ENCODE measurements at places on chromosomes 4 and X.

- DNase-seq = no peak
Observed at GRCh38 chr4:14693728-14694127, 308.6 kb upstream of the CPEB2 start.

DNA sequence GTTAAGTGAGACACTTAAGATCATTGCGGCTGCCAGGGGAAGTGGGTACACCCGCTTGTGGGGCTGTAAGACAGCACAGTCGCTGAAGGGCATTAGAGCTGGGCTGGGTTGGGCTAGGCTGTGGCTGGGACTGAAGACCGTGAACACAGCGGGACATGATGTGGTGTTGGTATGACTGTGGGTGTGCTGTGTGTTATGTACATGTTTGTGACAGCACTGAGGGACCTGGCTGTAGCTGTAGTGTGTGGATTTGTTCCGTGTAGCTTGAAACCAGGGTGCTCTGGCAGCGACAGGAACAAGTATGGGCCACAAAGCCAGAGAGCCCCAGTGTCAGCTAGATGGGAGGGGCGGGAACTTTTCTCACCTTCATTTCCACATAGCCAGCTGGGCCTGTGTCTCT, 82.1 kb downstream of the NHSL2 start:
- no peak for DNase-seq

- no peak for DNase-seq
Observed at GRCh38 chr4:148116264-148116663, 325.9 kb downstream of the NR3C2 start.

DNA sequence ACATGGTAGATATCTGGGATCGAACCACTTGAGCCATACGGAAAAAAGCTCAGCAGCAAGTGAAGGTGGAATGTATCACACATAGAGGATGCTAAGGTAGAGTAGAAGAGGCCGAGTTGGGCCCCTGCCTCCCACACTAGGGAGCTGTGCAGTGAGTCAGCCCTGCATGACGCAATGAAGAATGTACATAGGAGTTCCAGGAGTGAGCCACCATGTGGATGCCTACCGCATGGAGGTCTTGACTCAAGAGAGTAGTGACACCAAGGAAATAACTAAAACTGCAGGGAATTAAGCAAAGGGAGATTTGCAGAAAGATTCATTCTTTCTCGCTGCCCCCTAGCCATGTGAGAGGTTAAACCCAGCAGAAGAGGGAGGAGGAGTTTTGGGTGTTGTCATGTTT, 389.6 kb upstream of the IGFBP7 start:
- DNase-seq = no peak

DNA sequence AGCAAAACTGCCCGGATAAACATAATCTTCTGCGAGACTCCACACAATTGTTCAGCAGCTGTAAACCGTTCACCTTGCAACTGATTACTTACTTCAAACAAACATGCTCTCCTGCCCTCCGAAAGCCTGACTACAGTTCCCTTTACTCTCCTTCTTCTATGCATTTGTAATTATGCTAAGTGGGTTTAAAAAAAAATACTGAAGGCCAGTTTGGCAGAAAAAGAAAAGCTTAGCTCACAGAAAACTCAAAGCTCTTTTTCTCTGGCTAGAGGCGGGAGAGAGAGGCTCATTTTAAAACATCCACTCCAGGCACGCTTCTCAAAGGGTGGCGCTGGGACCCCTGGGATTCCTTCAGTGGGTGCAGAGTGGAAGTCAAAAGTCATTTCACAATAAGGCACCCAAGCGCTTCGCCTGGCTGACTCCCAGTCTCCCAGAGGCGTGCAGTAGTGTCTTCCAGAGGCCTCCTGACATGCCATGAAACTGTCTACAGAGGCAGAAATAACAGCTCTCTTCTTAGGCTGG, 1.9 kb downstream of the DHRSX start:
- peak; percentile 37 for DNase-seq

DNA sequence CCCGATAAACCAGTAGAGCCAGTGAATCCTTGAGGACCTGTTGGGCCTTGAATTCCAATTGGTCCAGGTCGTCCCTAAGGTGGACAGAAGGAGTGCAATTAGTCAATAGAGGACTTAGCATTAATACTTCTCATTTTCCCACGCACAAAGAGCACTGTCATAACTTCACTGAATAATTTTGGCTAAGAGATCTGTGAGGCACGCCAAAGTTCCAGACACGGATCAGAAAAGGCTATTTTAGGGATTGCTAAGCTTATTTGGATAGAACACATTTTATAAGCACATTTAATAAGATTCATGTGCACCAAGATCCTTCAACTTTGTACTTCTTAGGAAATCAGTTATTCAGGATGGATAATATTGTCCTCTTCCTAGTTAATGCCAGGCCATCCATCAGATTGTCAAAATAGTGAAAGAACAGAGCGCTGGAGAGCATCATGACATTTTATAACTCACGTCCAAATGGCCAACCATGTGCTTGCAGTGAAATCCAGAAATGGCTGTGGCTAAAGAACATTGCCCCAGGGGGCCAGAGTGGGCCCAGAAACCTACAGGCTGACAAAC, 129.8 kb downstream of the ATG4A start:
- DNase-seq = no peak

- DNase-seq = no peak
Observed at GRCh38 chr4:173119818-173120217, 48.8 kb upstream of the GALNT7 start.

GRCh38 chrX:110432091-110432905, 73.7 kb downstream of the RTL9 start:
- DNase-seq = no peak

GRCh38 chr4:40261231-40262076, 64.6 kb downstream of the RHOH start:
- DNase-seq = peak; percentile 69

GRCh38 chr4:175833574-175834311, 21.7 kb upstream of the GPM6A start:
- no peak for DNase-seq

DNA sequence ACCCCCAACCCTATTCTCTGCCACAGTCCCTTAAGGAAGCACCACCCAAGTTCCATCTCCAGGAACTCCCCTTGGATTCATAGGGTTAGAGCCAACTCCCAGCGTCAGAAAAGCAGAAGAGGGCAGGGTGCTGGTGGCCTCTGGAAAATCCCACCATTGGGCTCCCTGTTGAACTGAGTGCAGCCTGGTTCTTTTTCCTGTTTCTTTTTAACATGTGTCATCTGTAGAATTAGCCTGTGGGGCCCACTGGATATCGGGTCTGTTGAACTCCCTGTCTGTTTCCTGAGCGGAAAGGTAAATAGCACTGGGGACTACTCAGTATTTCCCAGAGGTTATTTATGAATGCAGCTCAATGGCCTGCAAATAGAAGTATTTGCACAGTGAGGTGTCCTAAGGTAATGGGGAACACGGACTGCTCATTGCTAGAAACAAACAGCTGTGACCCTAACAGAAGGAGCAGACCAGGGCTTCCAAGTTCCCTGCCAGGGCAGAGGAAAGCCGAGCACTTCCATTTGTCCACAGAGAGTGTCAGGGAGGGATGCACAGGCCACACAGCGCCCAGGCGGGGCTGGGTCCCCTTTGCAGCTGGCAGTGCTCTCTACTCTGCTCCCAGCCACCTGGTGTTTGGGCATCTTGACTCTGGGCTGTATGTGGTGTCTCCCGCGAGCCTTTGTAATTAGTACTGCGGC, 102.6 kb downstream of the FHDC1 start:
- no peak for DNase-seq

DNA sequence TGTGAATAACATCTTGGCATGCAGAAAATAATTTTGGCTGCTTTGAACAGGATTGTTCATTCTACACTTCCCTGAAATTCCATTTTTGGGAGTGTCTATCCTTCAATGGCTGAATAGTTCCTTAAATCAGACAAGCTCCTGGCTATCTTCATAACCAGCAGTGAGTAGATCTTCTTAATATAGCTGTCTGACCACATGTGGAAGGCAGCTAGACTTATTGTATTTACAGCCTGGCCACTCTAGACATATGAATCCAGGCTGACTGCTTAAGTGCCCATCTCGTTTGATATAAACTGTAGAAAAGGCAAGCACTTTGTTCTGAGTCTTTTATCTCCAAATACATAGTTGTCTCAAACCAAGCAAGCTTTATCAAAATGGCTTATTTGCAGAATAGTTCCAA, 40.0 kb downstream of the PWWP3B start:
- no peak for DNase-seq

DNA sequence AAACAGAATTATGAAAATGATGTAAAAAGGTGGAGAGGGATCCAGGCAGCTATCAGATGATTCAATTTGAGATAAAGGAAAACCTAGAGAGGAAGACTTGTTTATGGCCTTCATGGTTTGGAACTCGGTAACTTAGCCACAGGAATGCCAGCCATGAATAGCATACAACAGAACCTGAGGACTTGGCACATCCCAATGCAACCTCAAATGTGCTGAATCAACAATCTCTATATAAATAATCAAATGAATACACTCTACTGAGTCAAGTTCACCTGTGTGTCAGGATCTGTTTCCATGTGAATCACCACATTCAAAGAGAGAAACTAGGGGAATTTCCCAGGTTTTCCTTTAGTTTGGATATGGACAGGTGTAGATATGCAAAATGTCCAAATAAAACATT, 86.9 kb downstream of the MBNL3 start:
- no peak for DNase-seq

GRCh38 chr4:118738090-118738489, 52.9 kb downstream of the METTL14 start:
- no peak for DNase-seq

DNA sequence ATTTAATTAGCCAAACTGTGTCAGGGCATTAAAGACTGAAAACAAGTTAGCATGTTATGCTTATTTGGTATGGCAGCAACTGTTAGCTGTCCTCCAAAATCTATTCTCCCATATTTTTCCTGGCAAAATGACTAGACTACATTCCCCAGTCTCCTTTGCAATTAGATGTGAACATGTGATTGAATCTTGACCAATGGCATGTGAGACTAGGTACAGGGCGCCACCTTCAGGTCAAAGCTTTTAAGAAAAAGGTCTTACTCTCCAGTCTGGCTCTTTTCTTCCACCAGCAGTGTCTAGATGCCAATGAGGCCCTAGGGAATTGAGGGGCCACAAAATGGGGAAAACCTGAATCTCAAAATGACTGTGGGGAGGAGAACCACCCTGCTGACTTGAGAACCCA, 408.2 kb downstream of the SMARCA1 start:
- peak; percentile 76 for DNase-seq

DNA sequence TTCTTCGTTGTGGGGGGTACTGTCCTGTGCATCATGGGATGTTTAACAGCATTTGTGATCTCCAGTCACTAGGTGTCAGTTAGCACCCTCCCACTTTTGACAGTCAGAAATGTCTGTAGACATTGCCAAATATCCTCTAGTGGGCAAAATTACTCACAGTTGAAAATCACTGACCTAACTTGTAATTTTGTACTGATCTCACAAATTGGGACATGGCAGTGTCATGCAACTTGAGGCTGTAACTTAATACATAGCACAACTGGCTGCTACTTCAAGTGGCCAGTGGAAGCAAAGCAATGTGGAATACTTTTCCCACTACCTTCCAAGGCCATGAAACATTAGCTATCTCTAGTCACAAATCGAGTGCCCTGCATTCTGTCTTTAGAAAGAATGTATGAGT, 23.2 kb upstream of the TSPAN7 start:
- no peak for DNase-seq

GRCh38 chr4:21728304-21728703, 220.3 kb downstream of the KCNIP4 start:
- no peak for DNase-seq

- peak; percentile 62 for DNase-seq
Observed at GRCh38 chr4:113695328-113696169, 66.0 kb downstream of the CAMK2D start.

- peak; percentile 19 for DNase-seq
Observed at GRCh38 chr4:96786306-96786705, 946.4 kb downstream of the PDHA2 start.

Data from mesendoderm (in vitro differentiated cells).